ENCODE measurements at places on chromosomes 4 and X. TPM values are rescaled to one million over a fixed set of nuclear protein-coding genes. Genes with fewer than 3 reads are reported as not detected.

GRCh38 chr4:56976837-56977320, 527 bp downstream of the NOA1 start:
- H3K4me1 ChIP-seq: peaks cover 1% of the 10 kb centered on the region
- peak; percentile 63 for DNase-seq
- H3K27ac ChIP-seq: peak overlapping the region; percentile 76
- H3K27me3 ChIP-seq: no peaks in the 10 kb centered on the region
- H3K36me3 ChIP-seq: peaks cover 3% of the 10 kb centered on the region

- no peaks in the 10 kb centered on the region for H3K4me1 ChIP-seq
- no peaks in the 10 kb centered on the region for H3K36me3 ChIP-seq
- no peak overlapping the region for H3K27ac ChIP-seq
- no peak overlapping the region for H3K4me3 ChIP-seq
These were observed 10.7 kb downstream of the SEPTIN6 start for GRCh38 chrX:119682019-119682989.

- peak overlapping the region; percentile 89 for H3K4me3 ChIP-seq
- H3K27ac ChIP-seq: peak overlapping the region; percentile 32
- DNase-seq: peak; percentile 66
- H3K36me3 ChIP-seq: no peaks in the 10 kb centered on the region
- peaks cover 2% of the 10 kb centered on the region for H3K4me1 ChIP-seq
- H3K27me3 ChIP-seq: no peaks in the 10 kb centered on the region
These were observed 522 bp downstream of the FNIP2 start for GRCh38 chr4:158769175-158769921.

- DNase-seq: no peak
- no peaks in the 10 kb centered on the region for H3K36me3 ChIP-seq
- H3K27ac ChIP-seq: no peak overlapping the region
- no peaks in the 10 kb centered on the region for H3K27me3 ChIP-seq
- no peaks in the 10 kb centered on the region for H3K4me1 ChIP-seq
- no peak overlapping the region for H3K4me3 ChIP-seq
These were observed 186.6 kb downstream of the RPA4 start for GRCh38 chrX:97070346-97070745.

DNA sequence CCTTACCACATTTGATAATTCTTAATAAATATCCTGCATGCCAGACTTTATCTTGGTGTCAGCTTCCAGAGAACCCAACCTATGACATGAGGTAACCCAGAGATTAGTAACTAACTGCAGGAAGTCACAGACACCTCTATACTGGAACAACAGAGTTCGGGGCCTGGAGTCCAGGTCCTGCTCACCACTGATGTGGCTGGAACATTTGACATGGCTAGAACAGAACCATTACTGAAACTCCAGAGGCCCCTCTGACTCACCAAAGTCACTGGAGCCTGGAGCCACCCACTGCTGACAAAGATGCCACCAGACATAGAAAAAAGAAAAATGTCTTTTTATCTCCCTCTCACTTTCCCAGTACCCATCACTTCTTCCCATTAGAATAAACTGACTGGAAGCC, 403.7 kb downstream of the MID1IP1 start:
- no peak overlapping the region for H3K27ac ChIP-seq
- H3K36me3 ChIP-seq: no peaks in the 10 kb centered on the region
- no peak for DNase-seq
- H3K4me3 ChIP-seq: no peak overlapping the region
- H3K4me1 ChIP-seq: no peaks in the 10 kb centered on the region

- no peak overlapping the region for H3K27ac ChIP-seq
- no peak overlapping the region for H3K4me3 ChIP-seq
- H3K27me3 ChIP-seq: no peaks in the 10 kb centered on the region
- no peaks in the 10 kb centered on the region for H3K36me3 ChIP-seq
- no peak for DNase-seq
- no peaks in the 10 kb centered on the region for H3K4me1 ChIP-seq
These were observed 393.7 kb upstream of the INTU start for GRCh38 chr4:127238956-127239475.

DNA sequence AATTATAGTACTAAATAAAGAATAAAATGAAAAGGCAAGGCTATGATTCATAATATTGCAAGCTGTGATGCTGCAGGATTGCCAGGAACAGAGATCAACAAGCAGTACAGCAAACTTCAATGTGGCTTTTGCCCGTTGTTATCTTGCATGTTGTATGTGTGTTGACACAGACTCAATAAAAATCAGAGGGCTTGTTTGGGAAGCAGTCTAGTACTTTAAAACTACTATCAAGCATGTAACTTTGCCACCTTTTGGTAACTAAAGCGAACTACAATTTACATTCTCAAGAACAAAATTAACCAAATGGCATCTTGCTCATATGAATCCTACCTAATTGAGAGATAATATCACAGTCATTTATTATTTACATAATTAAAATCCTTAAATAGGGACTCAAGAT, 79.8 kb upstream of the GPM6A start:
- no peak overlapping the region for H3K4me3 ChIP-seq
- no peaks in the 10 kb centered on the region for H3K27me3 ChIP-seq
- DNase-seq: no peak
- no peaks in the 10 kb centered on the region for H3K36me3 ChIP-seq
- no peaks in the 10 kb centered on the region for H3K4me1 ChIP-seq

DNA sequence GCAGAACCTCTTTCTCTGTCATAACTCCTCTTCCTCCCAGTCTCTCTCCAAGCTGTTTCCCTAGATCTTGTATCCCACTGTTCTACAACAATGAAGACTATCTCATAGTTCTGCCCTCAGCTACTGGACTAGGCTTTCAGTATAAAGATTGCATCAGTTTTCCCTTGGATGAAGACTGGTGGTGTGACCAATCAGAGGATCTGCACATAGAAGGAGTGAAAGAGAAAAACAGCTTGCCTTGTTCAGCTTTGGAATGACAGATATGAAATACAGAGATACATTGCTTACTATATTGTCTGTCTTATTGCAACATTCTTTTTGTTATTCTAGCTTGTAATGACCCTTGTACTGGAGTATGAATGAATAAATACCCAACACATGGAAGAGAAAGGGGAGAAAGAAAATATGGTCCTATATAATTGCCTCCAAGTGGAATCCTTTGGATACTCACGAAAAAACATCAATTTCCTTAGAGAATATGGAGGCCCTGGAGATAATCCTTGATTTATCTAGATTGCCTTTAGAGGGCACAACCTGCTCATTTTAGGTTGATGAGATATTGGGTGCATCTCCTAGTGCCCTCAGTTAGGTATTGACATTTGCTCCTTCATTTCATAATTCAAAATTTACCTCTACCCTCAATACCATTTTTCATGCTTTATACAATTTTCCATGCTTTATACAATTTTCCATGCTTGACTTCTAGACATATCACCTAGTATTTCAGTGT, 395.8 kb downstream of the NAF1 start:
- H3K27me3 ChIP-seq: no peaks in the 10 kb centered on the region
- no peak for DNase-seq
- H3K4me1 ChIP-seq: no peaks in the 10 kb centered on the region
- H3K27ac ChIP-seq: no peak overlapping the region
- no peak overlapping the region for H3K4me3 ChIP-seq

DNA sequence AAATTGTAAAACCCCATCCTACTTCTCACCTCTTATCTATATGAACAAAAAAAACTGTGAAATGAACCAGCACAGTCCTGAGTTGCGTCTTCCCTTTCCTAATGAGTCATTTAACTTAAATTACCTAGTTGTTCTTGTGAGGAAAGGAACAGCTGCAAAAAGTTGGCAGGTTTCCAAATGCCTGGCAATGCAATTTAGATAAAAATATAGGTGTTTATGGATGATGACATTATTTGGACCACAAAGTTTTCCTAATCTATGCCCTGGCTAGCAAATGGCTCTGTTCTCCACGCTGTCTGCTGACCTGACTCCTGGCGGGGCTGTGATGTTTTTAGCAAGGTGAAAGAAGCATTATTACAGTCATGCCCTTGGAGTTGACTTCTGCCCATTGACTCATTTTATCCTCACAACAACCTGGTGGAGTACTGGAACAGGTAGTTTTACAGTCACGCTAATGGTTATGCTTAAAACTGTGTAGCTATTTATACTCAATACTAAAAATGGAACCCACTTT, 29.8 kb upstream of the RELL1 start:
- H3K27me3 ChIP-seq: no peaks in the 10 kb centered on the region
- H3K4me3 ChIP-seq: no peak overlapping the region
- no peaks in the 10 kb centered on the region for H3K36me3 ChIP-seq
- no peaks in the 10 kb centered on the region for H3K4me1 ChIP-seq

The TCEAL8 gene
- 50.1 TPM for total RNA-seq

The SOD3 gene
- total RNA-seq: 380 TPM

The GRXCR1 gene
- total RNA-seq: not detected

The MBNL3 gene
- total RNA-seq: 6.0 TPM
